Activated CD4-positive, alpha-beta T cell treated with anti-CD3 and anti-CD28 coated beads, Interleukin-10, Interleukin-2, amounts not matched to agents 100 ng/mL and 50 ng/mL, durations not matched to agents 16 hours and 8 hours (primary cell): ENCODE measurements at places on chromosomes 7 and 10.

- DNase-seq, result no peak
These were observed 204.3 kb downstream of the ANK3 start for GRCh38 chr10:60185421-60185820.

- no peak for DNase-seq
These were observed 436.1 kb downstream of the TYW1 start for GRCh38 chr7:67432536-67433234.

DNA sequence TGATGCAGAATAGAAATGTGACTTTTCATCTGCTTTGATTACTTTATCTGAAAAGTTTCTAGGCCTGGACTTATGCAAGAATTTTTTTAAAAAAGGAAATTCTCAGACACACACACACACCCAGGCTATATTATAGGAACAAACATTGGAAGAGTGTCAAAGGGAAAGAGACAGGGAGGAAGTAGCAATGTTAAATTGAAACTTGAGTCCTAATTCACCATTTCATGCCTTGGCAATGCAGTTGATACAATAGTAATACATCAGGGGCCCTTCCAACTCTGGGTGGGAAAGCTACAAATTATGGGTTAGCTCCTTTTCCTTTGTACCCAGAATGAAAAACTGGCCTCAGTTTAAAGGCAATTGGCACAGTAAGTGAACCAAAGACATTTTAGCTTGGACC is 258.0 kb upstream of the LYZL1 start:
- no peak for DNase-seq

DNA sequence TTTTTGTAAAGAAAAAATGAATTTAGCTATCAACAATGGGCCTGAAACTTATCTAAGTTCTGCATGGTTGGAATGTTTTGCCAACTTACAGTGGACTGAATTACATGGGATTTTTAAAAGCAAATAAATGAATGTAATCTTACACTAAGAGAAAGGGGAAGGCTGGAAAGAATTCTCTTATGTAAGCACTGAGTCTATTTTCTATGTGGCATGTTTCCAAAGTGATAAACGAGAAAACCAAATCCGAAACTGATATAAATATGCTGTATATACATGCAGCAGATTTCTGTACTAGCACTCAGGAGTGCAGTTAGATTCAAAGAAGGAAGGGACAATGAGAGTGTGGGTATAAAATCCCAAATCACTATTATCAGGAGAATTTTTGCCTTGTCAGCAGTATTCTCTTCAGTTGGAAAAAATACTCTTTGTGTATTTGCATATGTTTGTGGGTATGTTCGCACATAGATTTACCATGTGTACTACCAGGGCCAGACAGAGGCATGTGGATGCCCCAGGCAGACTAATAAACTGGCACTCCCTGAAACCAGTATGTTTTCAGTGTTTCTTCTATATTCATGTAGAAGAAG is 334.3 kb upstream of the SEMA3D start:
- DNase-seq, result no peak

DNA sequence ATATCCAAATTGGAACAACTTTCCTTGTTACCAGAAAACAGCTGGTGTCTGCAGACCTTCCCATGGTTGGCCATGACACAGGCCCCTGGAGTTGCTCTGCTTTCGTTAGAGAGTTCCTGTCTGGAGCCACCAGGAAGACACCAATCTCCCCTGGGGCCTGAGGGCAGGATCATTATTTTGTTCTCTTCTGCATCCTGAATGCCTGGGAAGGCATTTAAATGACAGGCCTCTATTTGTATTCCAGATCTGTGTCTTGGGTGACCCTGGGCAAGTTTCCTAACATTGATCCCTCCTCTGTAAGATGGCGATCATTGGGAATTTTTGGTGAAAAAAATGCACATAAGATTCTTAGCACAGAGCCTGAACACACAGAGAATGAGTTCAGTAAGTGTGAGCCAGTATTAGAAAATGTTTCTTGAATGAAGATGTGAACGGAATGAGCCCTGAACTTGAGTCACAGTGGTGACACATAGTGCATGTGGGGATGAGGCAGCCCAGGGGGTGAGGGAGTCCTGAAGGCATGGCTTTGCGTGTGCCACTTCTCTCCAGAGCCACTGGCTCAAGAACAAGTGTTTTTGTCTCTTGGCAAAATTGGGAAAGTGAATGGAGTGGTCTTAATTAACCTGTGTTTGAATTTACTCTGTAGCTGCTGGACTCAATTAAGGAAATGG is 28.4 kb downstream of the BMPER start:
- no peak for DNase-seq

DNA sequence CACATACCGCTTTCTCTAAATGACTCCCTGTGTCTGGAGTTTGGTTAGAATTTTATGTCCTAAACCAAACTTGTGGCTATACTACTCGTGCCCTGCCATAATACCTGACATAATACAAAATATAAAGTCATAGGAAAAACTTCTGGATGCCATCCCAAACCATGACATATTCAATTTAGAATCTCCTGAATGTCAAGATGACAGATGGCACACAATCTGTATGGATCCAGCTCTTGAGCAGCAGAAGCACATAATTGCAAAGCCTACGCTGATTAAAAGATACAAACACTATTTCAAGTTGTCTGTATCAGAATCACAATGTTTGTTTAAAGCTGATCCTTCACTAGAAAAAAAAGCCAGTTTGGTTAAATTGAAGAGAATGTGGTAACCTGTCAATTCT is 22.4 kb upstream of the CDC14C start:
- no peak for DNase-seq
